IMR-90 (cell line): ENCODE measurements at places on chromosomes 7 and 10. TPM values are rescaled to one million over a fixed set of nuclear protein-coding genes. Genes with fewer than 3 reads are reported as not detected.

DNA sequence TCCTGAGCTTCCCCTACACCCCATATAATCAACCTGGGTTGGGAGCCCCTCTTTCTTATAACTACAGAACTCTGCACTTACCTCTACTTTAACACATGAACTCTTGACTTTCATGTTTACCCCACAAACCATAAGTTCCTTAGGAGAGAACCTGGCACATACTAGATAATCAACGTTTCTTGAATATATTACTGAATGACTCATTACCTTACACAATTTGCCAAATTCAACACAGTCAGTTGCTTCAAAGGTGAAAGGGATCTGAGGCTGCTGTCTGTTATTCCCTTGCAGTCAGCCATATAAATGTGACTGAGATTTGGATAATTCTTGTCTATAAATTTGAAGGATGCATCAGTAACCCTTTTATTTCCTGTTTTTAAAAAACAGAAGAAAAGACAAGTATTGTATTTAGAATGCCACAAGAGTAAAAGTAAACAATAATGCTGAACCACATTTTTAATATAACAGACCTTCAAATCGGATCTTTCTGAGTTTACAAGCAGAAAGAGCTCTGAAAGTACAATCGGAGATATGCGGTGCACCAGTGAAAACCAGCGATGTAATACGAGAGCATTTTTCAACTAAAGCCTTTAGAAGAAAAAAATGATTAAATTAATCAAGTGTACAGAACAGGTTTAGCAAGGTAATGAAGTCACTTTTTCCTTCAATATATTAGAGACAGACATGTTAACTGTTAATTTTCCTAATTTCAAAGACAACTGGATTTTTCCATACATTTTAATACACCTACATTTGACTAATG is 29.5 kb upstream of the LRRC17 start:
- H3K27me3 ChIP-seq = no peaks in the 10 kb centered on the region
- H3K4me1 ChIP-seq = peaks cover 1% of the 10 kb centered on the region; the same call in 1 of the 2 replicates
- H3K4me3 ChIP-seq = no peak overlapping the region
- H3K36me3 ChIP-seq = no peaks in the 10 kb centered on the region

DNA sequence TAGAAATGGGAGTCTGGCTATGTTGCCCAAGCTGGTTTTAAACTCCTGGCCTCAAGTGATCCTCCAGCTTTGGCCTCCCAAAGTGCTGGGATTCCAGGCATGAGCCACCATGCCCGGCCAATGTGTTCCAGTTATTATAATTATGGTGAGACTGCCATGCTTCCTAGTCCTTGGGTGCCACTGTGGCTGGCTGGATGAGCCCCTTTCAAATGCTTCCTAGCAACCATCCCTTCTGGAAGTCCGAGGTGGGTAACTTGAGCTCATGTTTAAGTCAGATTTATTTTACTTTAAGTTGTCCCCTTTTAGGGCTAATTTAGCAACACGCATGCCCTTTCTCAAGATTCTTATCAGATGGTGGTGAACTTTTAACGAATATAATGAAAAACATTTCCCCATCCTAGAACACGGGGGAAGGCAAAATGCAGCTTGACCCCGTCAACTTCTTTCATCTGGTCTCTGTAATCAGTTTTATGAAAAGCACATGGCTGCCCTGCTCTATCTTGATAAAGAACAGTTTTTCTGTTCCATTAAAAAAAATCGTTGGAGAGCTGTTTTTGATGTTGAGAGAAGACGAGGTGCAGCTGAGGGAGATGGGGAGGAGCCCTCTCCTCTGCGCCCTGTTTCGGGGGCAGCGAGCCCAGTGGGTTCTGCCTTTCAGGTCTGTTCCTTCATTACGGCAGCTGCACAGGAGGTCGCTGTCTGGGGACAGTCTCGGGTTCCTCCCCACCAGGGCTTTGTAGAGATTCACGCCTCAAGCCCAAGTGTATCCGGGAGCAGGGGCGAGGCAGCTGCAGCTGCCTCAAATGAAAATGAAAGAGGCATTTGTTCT is 61.0 kb upstream of the MKI67 start:
- H3K27ac ChIP-seq = no peak overlapping the region
- no peak overlapping the region for H3K4me3 ChIP-seq
- H3K36me3 ChIP-seq = no peaks in the 10 kb centered on the region
- no peak for DNase-seq

DNA sequence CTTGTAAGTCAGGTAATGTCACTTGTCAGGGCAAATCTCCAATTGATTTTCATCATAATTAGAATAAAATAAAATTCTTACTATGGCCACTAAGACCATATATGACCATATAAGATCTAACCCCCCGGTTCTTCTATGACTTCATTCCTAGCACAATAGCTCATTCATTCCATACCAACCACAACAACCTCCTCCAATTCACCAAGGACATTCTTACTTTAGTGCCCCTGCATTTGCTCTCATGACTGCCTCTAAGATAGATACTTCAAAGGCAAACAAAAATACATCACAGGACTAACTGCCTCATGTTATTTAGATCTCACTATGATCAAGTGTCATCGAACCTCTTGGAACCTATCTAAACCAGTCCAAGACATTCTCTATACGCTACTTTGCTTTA is 90.8 kb downstream of the SNX13 start:
- H3K36me3 ChIP-seq = peaks cover 6% of the 10 kb centered on the region; the same call in 1 of the 2 replicates
- H3K27ac ChIP-seq = no peak overlapping the region
- DNase-seq = peak; percentile 64
- peaks cover 2% of the 10 kb centered on the region; the same call in 1 of the 2 replicates for H3K4me1 ChIP-seq
- no peaks in the 10 kb centered on the region for H3K27me3 ChIP-seq
- H3K4me3 ChIP-seq = no peak overlapping the region

- no peaks in the 10 kb centered on the region for H3K4me1 ChIP-seq
- DNase-seq = peak; percentile 15
- H3K27me3 ChIP-seq = no peaks in the 10 kb centered on the region
- H3K27ac ChIP-seq = no peak overlapping the region
- H3K36me3 ChIP-seq = no peaks in the 10 kb centered on the region
Observed at GRCh38 chr10:114893251-114893650, 44.7 kb upstream of the TRUB1 start.

- no peak for DNase-seq
- H3K36me3 ChIP-seq = peaks cover 4% of the 10 kb centered on the region; the same call in 1 of the 2 replicates
- no peak overlapping the region for H3K27ac ChIP-seq
- no peaks in the 10 kb centered on the region for H3K4me1 ChIP-seq
- H3K27me3 ChIP-seq = no peaks in the 10 kb centered on the region
Observed at GRCh38 chr7:101972627-101973026, 155.2 kb downstream of the CUX1 start.

GRCh38 chr10:132796846-132797245 is 10.9 kb upstream of the NKX6-2 start:
- H3K27me3 ChIP-seq = peaks cover 20% of the 10 kb centered on the region; the same call in 1 of the 2 replicates
- no peak for DNase-seq

- DNase-seq = no peak
- peaks cover 17% of the 10 kb centered on the region for H3K36me3 ChIP-seq
- no peaks in the 10 kb centered on the region for H3K4me1 ChIP-seq
Observed at GRCh38 chr7:50591480-50592438, 26.6 kb upstream of the DDC start.

DNA sequence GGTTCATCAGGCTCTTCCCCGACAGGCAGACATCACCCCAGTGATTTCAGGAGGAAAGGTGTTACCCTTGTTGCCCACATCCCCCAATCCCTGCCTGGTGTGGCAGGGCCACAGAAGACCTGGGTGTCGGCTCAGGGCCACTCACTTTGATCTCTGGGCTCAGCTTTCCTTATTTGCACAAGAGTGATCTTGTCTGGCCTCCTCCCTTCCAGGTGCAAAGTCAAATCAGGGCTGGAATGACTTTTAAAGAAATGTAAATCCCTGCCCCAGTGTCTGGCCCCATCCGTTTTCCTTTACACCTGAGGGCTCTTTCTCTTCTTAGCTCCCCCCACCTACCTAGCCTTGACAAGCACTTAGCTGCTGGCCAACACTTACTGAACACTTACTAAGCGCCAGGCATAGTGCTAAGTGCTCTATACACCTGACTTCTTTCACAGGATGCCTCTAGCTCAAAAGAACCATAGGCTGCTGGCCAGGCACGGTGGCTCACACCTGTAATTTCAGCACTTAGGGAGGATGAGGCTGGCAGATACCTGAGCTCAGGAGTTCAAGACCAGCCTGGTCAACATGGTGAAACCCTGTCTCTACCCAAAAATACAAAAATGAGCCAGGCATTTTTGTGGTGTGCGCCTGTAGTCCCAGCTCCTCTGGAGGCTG is 979 bp upstream of the NODAL start:
- H3K36me3 ChIP-seq = no peaks in the 10 kb centered on the region
- peaks cover 2% of the 10 kb centered on the region; the same call in 1 of the 2 replicates for H3K4me1 ChIP-seq
- peaks cover 52% of the 10 kb centered on the region for H3K27me3 ChIP-seq
- no peak overlapping the region for H3K4me3 ChIP-seq

- no peak overlapping the region for H3K27ac ChIP-seq
- no peaks in the 10 kb centered on the region for H3K36me3 ChIP-seq
- H3K27me3 ChIP-seq = no peaks in the 10 kb centered on the region
- no peak for DNase-seq
- no peaks in the 10 kb centered on the region for H3K4me1 ChIP-seq
Observed at GRCh38 chr10:123377883-123378282, 223.7 kb downstream of the BUB3 start.

- H3K27me3 ChIP-seq = peaks cover 8% of the 10 kb centered on the region
- no peak overlapping the region for H3K27ac ChIP-seq
- no peak overlapping the region for H3K4me3 ChIP-seq
- H3K4me1 ChIP-seq = no peaks in the 10 kb centered on the region
- DNase-seq = no peak
Observed at GRCh38 chr10:28470873-28471651, 61.9 kb upstream of the WAC start.

DNA sequence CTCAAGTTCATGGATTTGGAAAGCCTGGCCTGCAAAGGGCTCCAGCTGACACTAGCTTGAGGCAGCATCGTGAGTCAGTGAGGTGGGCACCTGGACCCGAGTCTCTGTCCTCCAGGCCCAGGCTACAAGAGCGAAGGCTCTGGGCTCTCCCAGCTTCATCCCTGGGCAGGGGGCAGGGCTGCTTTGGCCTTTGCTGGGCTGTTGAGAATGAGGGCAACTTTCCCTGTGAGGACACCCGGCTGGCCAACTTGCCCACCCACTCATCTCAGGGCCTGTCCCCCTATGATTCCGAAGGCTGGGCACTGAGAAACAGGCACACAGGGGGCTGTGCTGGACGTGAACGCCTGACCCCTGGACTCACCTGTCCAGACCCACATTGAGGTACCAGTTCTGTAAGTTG is 24.4 kb downstream of the LDB3 start:
- no peak for DNase-seq
- H3K4me3 ChIP-seq = no peak overlapping the region
- no peak overlapping the region for H3K27ac ChIP-seq
- H3K36me3 ChIP-seq = no peaks in the 10 kb centered on the region

DNA sequence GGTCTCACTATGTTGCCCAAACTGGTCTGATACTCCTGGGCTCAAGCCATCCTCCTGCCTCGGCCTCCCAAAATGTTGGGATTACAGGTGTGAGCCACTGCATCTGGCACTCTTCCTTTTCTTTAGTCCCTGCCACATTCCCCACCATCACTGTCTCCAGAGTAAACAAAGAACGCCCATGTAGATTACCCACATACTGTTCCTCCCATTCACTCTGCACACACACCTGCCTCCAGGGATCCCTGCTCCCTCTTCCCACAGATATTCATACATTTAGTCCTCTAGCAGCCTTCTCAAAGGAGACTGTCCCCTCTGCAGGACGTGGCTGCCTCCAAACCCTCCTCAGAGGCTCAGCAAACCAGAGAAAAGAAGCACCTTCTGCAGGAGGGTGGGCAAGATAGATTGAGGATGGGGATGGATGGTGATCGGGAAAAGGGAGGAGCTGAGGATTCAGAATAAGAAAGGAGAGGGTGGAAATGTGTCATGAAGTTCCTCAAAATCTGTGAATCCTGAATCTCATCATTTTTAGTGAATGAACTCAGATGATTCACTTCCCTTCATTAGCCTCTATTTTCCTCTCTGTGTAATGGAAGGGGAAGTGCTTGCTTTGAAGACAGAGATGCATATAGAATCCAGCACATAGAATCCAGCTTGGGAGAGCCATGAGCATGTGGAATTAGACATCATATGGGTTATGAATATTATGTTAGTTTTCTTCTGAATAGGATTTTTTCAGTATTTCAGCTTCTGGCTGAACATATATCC is 5.5 kb upstream of the PLAU start:
- H3K4me1 ChIP-seq = peaks cover 27% of the 10 kb centered on the region
- no peaks in the 10 kb centered on the region for H3K36me3 ChIP-seq
- H3K4me3 ChIP-seq = no peak overlapping the region

- no peak overlapping the region for H3K4me3 ChIP-seq
- no peak overlapping the region for H3K27ac ChIP-seq
- no peaks in the 10 kb centered on the region for H3K36me3 ChIP-seq
- peak; percentile 96 for DNase-seq
- H3K4me1 ChIP-seq = peaks cover 11% of the 10 kb centered on the region
Observed at GRCh38 chr10:76352300-76352699, 920.9 kb downstream of the LRMDA start.

DNA sequence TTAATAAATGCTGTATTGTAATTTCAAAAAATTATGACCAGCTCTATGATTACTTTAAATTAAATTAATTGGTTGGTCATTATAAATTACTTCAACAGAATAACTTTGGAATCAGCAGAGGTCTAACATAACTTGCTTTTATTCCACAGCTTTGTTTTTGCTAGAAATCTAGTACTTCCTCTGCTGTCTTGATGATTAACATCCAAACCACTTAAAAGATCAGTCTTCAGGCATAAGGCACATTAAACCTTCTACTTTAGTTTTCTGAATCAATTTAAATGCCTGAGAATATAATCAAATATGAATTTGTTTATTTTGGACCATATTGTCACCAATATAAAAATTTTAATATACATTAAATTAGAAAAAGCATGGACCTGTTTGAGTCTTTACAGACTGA is 465.3 kb downstream of the ARL4A start:
- no peak for DNase-seq
- no peak overlapping the region for H3K27ac ChIP-seq
- no peak overlapping the region for H3K4me3 ChIP-seq

DNA sequence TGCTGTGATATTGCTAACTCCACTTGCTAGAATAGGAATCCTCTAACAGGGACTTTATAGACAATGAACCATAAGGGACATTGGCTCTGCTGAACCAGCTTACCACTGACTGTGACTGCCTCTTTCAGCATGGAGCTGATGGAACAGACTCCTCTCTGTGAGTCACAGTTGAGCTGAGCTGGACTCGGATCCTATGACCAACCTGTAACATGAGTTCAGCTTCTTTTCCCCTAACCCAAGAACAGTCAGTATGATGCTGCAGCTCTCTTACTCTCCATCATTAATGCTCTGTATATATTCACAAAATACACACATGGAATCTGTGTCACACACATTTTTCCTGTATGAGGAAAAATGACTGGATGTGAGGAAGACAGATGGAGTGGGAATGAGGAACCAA is 177.9 kb upstream of the BET1 start:
- no peak overlapping the region for H3K4me3 ChIP-seq
- H3K36me3 ChIP-seq = no peaks in the 10 kb centered on the region
- H3K27ac ChIP-seq = peak overlapping the region; percentile 49
- H3K4me1 ChIP-seq = peaks cover 8% of the 10 kb centered on the region; the same call in 1 of the 2 replicates
- DNase-seq = peak; percentile 98

Gene PKD2L1
- not detected in 2 replicates for total RNA-seq

Gene TEX36
- not detected in 2 replicates for total RNA-seq

Gene UPK3B
- not detected in 2 replicates for total RNA-seq

Gene SLC26A3
- total RNA-seq = not detected in 2 replicates

Gene JCAD
- total RNA-seq = 16.8 and 18.9 TPM in 2 replicates

Gene LIPF
- not detected in 2 replicates for total RNA-seq

Gene WDR86
- not detected in 2 replicates for total RNA-seq

Gene IDI2
- total RNA-seq = not detected in 2 replicates

Gene EGFR
- 60.4 and 63.9 TPM in 2 replicates for total RNA-seq

Gene TMEM130
- total RNA-seq = 1.1 and 1.4 TPM in 2 replicates

Gene HERPUD2
- 18.3 and 22.2 TPM in 2 replicates for total RNA-seq
